Kidney (tissue), 22 donors: ENCODE measurements at places on chromosomes 2 and 18.

DNA sequence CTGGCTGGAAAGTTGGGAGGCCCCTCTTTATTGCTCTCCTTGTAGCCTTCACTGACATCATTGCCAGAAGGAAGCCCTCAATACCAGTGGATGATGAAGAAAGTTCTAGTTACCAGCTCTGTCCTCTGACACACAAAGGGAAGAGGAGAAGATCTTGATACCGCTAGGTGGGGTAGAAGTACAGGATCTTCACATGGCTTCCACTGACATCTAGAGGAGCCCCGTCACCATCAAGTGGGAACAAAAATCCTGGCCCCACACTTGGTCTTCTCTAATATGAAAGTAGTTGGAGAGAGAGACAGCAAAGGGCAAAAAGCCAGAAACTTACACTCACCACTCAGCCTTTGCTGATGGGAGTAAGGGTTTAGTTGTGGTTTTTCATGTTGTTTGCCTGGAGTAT, 12.4 kb downstream of the XIRP2 start:
- DNase-seq, result peak; percentile 18

GRCh38 chr2:215828528-215829184, 184.7 kb downstream of the MREG start:
- peak; percentile 61 for DNase-seq

DNA sequence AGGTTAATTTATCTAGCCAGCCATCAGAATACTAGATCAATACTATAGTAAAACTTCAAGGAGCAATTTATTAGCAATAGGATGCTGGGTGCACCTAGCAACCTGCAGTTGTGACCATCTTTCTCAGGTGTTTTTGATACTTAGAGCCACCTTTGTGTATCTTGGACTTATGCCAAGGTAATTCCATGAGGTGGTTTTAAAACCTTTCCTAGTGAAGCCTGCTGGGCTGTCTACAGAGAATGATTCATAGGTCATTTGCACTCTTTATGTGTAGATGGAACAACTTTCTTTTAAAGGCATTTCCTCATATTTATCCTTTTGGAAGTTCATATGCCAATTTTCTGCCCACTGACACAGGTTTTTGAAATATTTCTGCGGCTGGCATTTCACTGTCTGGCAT, 1030.1 kb upstream of the POU3F3 start:
- no peak for DNase-seq

DNA sequence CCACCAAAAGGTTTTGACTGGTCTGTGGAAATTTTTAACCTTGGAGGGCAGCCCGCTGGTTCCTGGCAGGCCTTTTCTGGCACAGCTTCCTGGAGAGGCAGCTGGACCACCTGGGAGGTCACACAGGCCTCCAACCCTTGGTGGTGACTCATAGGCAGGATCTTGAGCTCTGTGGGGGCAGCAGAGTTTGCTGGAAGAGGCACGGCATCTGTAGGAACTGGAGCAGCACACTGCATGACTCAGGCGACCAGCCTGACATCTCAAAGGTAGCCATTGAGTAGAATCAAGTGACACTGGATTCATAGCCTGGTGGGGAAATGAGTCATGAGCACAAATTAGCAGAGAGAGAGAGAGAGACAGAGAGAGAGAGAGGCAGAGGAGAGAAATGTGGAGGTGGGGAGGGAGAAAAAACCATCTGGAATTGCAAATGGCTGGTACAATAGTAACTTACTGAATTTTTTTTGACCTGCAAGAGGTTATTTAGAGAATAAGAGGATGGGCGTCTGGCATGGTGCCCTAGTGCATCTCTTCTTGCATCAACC, 57.4 kb downstream of the TRPM8 start:
- peak; percentile 3 for DNase-seq

DNA sequence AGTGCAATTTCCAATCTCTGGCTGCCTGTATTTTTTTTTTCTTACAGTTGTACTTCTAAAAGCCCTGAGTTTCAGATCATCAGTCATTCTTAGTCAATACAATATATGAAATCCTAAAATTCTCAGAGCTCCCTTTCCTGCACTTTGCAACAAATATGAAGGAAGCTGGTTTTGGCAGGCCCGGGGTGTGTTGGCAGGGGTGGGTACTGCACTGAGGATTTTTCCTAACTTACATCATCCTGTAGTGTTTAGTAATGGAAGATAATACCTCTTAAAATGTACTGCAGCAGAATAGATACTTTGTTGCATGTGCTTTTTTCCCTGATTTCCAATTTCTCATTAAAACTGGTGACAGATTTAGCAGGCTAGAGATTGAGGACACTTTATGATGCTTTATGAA, 374.6 kb downstream of the PTH2R start:
- DNase-seq, result no peak

DNA sequence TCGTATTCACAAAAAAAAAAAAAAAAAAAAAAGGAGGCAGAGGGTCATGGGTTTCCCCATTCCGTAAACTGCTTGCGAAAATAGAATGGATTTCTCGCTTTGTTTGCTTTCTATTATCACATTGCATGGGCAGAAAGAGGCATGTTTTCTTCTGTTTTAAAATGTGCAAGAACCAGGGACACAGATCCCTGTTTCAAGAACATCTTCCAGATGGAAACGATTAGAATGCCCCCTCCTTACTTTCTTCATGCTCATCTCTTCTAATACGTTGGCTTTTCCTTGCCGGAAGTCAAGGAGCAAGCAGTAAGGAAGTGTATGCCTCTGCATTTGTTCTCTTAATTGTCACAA, 51.0 kb upstream of the ZNF516 start:
- no peak for DNase-seq

DNA sequence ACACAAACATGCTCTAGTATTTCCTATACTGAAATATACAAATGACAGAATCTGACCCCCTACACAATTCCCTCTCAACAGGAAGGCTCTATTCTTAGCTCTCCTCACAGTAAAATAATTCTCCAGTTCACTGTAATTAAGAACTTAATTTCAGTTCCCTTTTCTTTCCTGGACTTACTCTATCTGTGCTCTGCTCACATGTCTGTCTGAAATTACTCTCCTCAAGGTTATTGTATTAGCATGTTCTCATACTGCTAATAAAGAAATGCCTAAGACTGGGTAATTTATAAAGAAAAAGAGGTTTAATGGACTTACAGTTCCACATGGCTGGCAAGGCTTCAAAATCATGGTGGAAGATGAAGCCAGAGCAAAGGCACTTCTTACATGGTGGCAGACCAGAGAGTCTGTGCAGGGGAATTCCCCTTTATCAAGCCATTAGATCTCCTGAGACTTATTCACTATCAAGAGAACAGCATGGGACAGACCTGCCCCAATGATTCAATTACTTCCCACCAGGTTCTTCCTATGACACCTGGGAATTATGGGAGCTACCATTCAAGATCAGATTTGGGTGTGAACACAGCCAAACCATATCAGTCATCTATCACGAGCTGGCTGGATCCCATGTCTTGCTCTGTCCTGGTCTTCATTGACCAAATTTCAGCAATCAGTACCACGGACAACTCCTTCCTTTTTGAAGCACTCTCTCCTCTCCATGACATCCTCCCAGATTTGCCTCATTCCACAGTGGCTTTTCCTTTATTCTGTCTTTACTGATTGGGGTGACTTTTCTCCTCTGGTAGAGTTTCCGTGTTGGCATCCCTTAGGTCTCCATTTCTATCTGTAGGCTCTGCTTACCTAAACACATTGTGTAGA, 110.9 kb downstream of the GALR1 start:
- DNase-seq, result no peak

- DNase-seq, result no peak
These were observed 97.9 kb downstream of the ACKR3 start for GRCh38 chr2:236667526-236667925.

DNA sequence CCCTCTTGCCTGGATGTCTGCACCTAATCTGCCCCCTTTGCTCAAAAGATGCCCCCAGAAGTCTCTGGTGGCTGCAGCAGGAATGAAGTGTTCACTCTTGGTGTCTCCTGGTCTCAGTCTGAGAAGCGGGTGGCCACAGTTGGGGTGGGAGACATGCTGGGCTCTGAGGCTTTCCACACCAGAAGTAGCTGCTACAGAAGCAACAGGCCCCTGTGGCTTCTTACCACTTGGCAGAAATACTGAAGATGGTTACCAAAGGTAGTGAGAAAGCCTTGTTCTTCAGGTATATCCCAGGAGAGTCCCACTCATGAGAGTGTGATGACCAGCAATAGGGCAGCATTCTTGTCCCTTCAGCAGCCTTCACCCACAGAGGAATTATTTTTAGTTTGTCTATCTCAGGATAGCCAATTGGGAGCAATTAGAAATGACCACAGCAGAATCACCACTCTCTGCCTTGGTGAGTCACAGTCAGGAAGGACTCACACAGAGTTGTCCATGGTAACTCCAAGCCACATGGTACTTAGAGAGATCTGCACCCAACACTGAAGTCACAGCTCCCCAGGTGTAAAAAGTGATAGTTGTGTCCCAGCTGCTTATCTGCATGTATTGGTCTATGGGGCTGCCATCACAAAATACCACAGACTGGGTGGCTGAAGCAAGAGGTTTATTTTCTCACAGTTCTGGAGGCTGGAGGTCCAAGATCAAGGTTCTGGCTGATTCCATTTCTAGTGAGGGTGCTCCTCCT, 169.8 kb upstream of the ID2 start:
- no peak for DNase-seq

GRCh38 chr2:65574993-65575392, 142.6 kb upstream of the SPRED2 start:
- no peak for DNase-seq

- DNase-seq, result peak; percentile 91
These were observed 84.1 kb upstream of the POMC start for GRCh38 chr2:25252291-25253152.

- DNase-seq, result no peak
These were observed 5.0 kb upstream of the SCLY start for GRCh38 chr2:238055841-238056240.

GRCh38 chr2:139529080-139529479, 748.9 kb upstream of the NXPH2 start:
- peak; percentile 31 for DNase-seq

GRCh38 chr18:63312737-63313395, 6.7 kb downstream of the BCL2 start:
- DNase-seq, result no peak

GRCh38 chr2:30776831-30777635, 30.2 kb downstream of the CAPN13 start:
- no peak for DNase-seq
